AG04450 (cell line): ENCODE measurements at places on chromosomes 6 and 20.

GRCh38 chr6:49662231-49662891 lies 25.7 kb upstream of the RHAG start:
- no peak for DNase-seq

DNA sequence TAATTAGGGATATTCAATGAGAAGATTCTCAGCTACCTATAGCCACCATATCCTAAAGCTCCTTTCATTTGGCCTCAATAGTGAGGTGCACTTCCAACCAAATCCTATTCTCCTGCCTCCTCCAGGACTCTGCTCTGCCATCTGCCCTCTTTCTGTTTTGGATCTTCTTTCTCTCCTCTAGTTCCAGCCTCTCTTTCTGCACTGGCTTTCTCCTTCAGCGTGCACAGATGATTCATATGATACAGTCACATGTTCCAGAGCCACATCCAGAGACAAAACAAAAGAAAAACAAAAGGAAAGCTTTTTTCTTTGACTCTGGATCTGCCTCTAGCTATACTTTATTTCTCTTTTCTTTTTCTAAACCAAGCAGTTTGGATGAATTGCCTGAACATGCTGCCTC lies 531.9 kb upstream of the MAN1A1 start:
- DNase-seq = no peak

DNA sequence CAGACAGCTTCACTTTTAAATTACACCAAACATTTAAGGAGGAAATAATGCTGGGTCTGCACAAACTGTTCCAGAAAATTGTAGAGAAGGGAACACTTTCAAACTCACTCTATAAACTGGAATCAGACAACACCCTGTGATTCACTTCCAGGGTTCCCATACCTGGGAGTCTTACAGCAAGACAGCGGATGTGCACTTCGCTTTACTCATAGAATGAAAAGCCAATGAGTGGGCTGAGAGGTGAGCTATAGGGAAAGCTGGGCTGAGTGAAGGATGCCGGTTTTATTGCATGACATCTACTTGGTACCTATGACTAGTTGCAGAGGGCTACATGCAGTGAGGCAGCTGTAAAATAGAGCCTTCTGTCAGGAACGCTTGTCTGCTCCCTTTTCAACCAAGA lies 152.1 kb downstream of the FNDC1 start:
- DNase-seq = no peak

GRCh38 chr20:33516882-33517281 lies 27.0 kb downstream of the CBFA2T2 start:
- DNase-seq = no peak

GRCh38 chr20:57581202-57582028 lies 20.5 kb downstream of the PCK1 start:
- DNase-seq = no peak

DNA sequence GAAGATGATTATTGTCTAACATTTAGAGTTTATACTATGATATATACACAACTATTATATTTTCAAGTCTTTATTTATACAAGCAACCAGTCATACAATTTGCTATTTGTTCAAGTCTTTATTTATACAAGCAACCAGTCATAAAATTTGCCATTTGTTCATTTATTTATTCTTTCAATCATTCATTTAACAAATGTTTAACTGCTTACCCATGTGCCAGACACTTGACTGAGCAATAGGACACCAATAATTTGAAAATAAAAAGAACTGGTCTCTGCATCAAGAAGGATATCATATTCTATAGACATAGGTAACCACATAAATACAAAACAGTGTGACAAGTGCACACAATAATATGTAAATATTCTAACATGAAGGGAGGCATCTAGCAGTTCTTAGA lies 20.3 kb downstream of the GRIK2 start:
- no peak for DNase-seq

DNA sequence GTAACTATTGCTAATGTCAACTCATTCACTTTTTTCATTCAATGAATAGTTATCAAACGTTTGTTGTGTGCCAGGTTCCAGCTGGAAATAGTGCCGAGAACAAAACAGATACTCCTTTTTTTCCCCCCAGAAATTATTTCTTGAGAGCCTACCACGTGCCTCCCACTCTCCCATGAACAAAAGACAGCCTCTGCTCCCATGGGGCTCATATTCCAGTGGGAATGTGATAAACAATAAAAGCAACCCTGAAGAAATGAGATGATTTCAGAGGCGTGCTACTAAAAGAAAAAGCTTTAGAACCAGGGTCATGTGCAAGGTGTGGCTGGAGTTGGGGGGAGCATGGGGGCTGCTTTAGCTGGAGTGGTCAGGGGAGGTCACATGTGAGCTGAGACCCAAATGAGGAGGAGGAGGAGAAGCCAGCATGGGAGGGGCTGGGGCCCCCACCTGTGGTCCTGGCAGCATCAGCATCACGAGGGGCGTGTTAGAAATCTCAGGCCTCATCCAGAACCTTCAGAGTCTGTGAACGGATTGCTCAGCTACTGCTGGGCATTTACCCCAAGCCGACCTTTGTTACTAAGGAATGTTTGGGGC lies 157.4 kb downstream of the EYA2 start:
- DNase-seq = no peak
